ENCODE measurements at places on chromosomes 4 and X.
A peak's percentile ranks its signal among the peaks of the same experiment; 100 is the strongest.

DNA sequence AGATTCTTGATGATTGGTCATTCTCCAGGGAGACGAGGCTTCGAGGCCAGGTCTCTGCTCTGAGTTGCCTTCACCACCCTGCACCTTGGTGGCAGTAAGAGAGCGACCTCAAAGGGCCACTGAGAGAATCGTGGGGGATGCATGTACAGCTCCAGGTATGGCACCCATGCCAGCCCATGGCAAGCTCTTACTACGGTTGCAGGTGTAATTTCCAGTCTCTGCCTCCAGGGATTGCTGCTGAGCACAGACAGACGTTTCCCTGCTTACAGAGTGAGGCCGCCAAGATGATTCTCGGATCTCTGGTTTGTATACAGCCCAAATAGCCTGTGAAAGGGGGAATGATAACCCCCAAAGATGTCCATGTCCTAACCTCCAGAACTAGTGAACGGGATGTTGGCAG is 16.3 kb upstream of the DRD5 start:
- DNase-seq: no peak

- DNase-seq: no peak
These were observed 54.2 kb upstream of the GRID2 start for GRCh38 chr4:92249541-92249940.

DNA sequence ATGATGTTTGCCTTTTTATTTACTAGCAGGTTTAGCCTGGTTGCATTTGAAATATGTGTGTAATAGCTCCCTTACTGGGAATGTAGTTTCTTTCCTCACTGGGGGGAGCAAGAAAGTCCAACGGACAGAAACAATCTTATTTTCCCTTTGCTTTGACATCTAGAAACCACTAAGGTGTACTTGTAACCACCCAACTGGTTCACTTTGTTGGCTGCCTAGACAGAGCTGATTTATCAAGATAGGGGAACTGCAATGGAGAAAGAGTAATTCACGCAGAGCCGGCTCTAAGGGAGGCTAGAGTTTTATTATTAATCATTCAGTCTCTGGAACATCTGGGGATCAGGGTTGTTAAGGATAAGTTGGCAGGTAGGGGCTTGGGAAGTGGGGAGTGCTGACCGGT is 30.3 kb downstream of the XG start:
- DNase-seq: no peak

- no peak for DNase-seq
These were observed 92.5 kb upstream of the BRS3 start for GRCh38 chrX:136395271-136395670.

- no peak for DNase-seq
These were observed 249.8 kb downstream of the ANTXR2 start for GRCh38 chr4:79823148-79823763.

GRCh38 chrX:2691543-2692220 is 587 bp downstream of the CD99 start:
- no peak for DNase-seq

GRCh38 chrX:41518127-41518840 is 71.1 kb downstream of the NYX start:
- peak; percentile 5 for DNase-seq

- DNase-seq: no peak
These were observed 245.9 kb downstream of the HS3ST1 start for GRCh38 chr4:11182586-11183355.

DNA sequence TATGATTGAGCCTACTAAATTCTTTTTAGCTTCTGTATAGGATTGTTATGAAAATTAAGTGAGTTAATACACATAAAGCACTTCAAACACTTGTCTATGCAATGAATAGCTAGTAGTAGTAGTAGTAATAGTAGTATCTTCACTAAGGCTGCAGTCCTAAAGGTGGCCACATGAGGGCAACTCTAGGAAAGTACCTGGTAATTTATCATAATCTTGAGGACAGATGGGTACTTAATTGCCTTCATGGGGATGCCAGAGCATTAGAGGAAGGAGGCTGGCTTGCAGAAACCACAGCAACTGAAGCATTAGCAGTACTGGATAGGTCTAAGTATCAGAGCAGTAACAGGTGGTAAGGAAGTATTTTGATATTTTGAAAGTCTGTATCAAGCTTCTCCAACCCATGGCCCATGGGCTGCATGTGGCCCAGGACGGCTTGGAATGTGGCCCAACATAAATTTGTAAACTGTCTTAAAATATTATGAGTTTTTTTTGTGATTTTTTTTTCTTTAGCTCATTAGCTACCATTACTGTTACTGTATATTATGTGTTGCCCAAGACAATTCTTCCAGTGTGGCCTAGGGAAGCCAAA is 17.3 kb downstream of the NIPAL1 start:
- peak; percentile 64 for DNase-seq

DNA sequence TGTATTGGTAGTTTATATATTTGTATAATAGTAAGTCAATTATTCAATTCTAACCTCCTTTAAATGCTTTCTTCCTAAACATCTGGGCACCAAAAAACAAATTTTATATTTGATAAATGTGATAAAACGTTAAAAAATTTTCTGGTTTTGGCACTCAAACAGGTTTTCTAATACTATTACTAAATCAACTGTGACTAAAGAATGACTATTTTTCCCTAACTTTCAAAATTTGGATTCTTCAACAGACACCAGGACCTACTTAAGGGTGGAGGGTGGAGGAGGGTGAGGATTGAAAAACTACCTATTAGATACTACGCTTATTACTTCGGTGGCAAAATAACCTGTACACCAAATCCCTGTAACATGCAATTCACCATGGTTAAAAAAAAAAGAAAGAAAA is 555.5 kb downstream of the IL15 start:
- no peak for DNase-seq

- no peak for DNase-seq
These were observed 190.8 kb upstream of the NUDT6 start for GRCh38 chr4:123113155-123113554.

- no peak for DNase-seq
These were observed 42.4 kb downstream of the NAT8L start for GRCh38 chr4:2101346-2102044.

GRCh38 chr4:147643616-147644015 is 26.4 kb downstream of the TMEM184C start:
- DNase-seq: no peak

GRCh38 chr4:128338634-128339355 is 51.2 kb upstream of the PGRMC2 start:
- no peak for DNase-seq

GRCh38 chrX:38276089-38276488 is 51.2 kb downstream of the RPGR start:
- DNase-seq: no peak

- DNase-seq: no peak
These were observed 112.8 kb upstream of the MAP3K15 start for GRCh38 chrX:19628011-19628575.

DNA sequence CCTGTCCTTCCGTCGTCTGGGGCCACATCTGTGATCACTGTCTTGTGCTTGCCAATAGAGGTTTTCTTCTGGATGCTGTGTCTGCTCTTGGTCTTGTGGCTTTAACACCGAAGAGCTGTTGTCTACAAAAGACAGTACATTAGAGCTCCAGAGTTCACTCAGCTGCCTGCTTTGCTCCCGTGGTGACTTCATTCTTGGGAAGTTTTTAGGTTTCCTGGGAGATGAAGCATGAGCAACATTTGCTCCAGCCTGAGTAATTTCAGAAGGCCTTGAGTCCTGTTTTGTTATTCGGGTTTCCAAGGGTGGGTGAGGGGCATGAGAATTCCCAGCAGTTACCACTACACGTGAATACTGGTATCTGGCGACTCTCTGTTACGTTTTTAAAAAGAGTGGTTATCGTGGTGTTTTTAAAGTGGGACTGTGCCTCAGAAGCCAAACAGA is 189.2 kb downstream of the SHROOM3 start:
- DNase-seq: no peak

GRCh38 chr4:6298852-6299251 is 29.2 kb downstream of the WFS1 start:
- no peak for DNase-seq

GRCh38 chrX:13158911-13159310 is 114.5 kb upstream of the FAM9C start:
- DNase-seq: no peak

GRCh38 chr4:13918110-13918509 is 290.6 kb upstream of the BOD1L1 start:
- no peak for DNase-seq

DNA sequence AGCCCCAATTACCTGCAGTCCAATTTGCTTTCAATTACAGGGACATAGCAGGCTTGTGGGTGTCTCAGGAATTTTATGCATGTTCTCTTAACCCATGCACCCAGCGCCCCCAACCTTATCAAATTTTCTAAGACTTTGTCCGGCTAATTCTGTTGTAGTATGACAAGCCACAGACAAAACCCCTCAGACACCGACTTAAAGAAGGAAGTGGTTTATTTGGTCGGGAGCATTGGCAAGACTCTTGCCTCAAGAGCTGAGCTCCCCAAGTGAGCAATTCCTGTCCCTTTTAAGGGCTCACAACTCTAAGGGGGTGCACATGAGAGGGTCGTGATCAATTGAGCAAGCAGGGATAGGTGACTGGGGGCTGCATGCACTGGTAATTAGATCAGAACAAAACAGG is 28.7 kb upstream of the IL9R start:
- DNase-seq: no peak

- no peak for DNase-seq
These were observed 445.5 kb upstream of the NDST3 start for GRCh38 chr4:117588771-117589170.

DNA sequence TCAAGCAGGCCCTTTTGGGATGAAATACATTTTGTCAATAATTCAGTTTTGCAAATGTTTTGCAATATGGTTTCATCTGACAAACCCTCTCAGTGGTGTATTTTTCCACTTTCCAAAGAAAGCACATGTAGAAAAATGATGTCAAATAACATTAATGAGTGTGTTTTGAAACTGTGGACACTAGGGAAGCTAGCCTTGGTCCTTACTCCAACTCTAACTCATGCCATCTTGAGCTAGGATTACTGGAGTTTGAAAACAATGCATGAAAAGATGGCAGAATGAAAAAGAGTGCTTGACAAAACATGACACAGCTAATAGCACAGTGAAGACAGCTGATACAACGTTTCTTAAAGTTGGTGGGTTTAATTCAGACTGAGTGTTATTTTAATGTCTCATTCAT is 41.4 kb downstream of the HAND2 start:
- no peak for DNase-seq

GRCh38 chr4:2104556-2105345 is 45.6 kb downstream of the NAT8L start:
- DNase-seq: no peak

DNA sequence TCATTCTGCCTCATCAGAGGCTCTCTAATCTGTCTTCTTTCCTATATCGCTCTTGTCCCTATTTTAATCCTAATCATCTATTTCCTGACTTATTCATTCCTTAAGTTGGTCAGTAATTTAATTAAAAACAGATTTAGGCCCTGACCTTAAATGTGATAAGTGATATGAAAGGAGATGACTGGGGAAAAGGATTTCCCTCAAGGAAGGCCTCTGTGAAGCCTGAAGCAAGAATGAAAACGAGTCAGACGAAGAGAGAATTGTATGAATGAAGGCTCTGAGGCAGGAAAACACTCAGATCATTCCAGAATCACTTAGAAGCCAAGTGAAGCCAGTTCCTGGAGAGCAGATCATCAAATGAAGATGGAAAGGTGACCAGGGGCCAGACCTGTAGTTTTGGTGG is 22.1 kb downstream of the PKD2 start:
- no peak for DNase-seq

DNA sequence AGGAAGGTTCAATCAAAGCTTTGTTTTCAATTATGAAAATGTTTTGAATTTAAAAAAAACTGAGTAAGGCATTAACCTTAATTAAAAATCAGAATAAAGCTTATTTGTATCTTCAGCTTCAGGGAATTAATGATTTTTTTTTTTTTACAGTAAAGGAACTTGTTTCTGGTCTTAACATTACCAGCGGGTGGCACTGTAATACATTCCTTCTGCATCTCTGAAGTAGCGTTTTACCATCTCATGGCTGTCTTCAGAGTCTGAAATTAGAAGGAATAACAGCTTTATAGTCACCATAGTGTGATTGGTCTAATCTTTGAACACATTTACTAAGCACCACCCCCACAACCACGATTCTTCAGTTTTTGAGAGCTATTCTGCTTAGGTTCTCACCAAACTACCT is 102.6 kb downstream of the IL1RAPL2 start:
- no peak for DNase-seq

- DNase-seq: no peak
These were observed 3.3 kb upstream of the RELL1 start for GRCh38 chr4:37689353-37690095.

GRCh38 chrX:119236623-119237561 is 807 bp downstream of the PGRMC1 start:
- peak; percentile 23 for DNase-seq

GRCh38 chrX:52261463-52262194 is 76.9 kb downstream of the MAGED4 start:
- peak; percentile 84 for DNase-seq

DNA sequence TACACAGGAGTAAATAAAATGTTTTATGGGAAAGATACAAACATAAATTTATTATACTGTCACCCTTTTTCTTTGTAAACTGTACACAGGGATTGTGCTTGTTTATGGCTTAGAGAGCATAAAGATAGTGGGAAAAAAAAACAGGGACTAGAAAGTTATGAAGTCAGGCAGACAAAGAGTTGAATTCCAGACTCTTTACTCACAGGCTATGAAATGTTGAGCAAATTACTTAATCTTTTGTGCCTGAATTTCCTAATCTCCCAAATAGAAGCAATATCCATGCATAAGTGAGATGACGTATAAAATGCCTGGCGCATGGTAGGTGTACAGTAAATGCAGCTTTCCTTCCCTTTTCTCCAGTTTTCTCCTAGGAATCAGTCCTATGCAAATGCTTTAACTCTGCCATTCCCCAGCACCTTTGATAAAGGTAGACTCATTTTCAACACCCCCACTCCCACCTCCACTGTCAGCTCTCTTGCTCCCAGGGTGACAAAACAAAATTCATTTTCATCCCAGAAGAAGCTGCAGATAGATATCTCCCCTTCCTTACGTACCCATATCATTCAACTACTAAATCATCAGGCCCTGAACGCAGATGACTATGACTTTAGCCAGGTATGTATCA is 44.5 kb upstream of the BTC start:
- DNase-seq: no peak

DNA sequence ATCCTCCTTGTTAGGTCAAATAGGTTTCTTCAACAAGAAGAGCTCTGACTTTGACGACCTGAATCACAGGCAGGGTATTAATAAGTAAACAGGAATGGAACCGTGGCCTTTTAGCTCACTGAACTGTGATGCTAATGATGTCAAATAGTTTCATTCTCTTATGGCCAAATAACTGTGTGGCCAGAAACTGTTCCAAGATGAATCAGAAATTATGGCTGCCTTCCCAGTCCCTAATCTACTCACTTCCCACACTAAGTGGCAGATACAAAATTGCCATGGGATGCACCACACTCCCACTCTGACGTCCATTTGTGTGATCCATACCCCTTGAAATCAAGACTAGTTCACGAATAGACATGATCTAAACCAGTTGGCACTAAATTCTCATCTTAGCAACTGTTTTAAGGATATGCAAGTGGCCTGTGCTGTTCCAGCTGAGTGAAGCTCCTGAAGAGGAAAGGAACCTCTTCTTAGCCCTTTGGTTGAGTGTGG is 455.4 kb downstream of the IL15 start:
- DNase-seq: no peak

- DNase-seq: no peak
These were observed 477.1 kb upstream of the TENM3 start for GRCh38 chr4:181766061-181766548.

- no peak for DNase-seq
These were observed 134.9 kb downstream of the KCTD8 start for GRCh38 chr4:44313702-44314101.
